Omental fat pad (tissue), 4 donors: ENCODE measurements at places on chromosomes 2 and 18. TPM values are rescaled to one million over a fixed set of nuclear protein-coding genes. Genes with fewer than 3 reads are reported as not detected.

DNA sequence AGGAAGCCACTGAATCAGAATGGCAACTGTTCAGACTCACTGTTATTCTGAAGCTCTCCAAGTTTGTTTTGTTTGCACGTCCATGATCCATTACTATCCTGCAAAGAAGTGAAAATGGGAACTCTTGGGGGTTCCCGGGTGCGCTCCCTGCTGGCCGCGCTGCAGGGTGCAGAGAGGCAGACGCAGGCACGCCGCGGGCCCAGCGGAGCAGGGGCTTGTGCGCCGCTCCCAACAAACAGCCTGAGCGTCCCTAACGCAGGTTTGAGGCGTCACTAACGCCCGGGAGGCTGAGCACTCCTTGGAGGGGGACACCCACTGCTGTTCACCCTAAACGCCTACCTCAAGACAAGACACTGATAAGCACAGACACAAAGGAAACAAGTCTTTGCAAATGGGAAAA lies 14.3 kb upstream of the PIEZO2 start:
- no peak for DNase-seq

- DNase-seq, result no peak
Measured at GRCh38 chr2:120631236-120631635, 104.4 kb upstream of the GLI2 start.

DNA sequence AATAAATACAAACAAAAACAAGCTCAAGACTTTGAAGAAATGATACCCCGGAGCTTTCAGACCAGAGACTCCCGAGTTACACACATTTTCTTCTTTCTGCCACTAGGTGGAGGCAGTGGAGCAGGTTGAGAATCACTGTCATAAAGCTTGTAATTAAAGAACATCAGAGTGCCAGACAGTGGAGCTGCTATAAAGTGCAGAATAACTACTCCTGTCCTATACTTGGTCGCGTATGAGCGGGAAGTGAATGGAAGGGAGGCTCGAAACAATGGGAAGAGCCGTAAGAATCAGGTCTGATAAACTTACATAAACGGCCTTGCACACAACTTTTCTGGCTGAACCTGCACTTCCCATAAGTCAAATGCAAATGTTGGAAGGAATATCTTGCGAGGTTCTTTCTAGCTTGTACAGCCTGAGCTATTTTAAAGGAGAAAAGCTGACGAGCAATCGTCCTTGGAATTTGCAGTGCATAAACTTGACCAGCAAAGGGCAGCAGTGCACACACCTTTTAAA lies 189.0 kb downstream of the RPIA start:
- DNase-seq, result no peak

The TSHZ1 gene
- total RNA-seq, result 11.6 TPM

DNA sequence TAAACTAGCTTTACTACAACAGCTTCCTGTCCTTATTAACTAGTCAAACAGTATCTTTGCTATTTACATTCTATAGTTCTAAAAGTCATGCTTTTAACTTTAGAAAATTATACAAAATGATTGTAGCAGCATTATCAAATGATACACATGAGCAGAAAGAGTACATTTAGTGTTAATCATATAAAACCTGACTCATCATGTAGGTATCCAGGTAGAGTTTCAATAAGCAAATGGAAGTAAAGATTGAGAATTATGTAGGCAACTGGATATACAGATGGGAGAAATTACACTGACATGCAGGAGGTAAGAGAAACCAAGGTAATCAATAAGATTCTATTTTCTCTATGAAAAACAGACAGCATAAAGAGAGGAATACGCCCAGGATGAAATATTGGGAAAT lies 33.8 kb downstream of the TRIP12 start:
- DNase-seq, result no peak

The BCL11A gene
- total RNA-seq, result 0.79 TPM

The PIKFYVE gene
- 27.1 TPM for total RNA-seq

GRCh38 chr18:32753656-32754260 lies 19.1 kb downstream of the KLHL14 start:
- no peak for DNase-seq

The SOWAHC gene
- total RNA-seq, result 8.5 TPM

- DNase-seq, result no peak
Measured at GRCh38 chr2:135821190-135821589, 15.8 kb downstream of the LCT start.

DNA sequence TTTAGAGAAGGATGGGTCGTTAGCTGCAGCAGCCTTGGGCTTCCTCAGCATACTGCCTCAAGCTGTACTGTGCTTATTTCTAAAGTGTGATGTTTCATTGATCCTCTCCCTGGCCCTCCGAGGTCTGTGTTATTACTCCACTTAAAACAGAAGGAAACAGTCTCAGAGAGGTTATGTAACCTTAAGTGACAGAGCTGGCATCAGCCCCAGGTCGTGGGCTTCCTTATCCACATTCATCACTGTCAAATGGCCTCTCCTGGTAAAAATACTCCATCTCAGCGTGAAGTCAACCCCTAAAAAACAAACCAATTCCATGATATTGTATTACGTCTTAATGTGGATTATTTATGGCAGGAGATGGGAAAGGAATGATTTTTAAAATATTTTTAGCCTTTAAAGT lies 153.3 kb upstream of the NOSTRIN start:
- no peak for DNase-seq

The MAL gene
- not detected for total RNA-seq

The CPLX4 gene
- 0.46 TPM for total RNA-seq

The SIGLEC15 gene
- total RNA-seq, result 0.46 TPM
